Kidney epithelial cell (primary cell): ENCODE measurements at places on chromosomes 1 and 21.

GRCh38 chr1:227218870-227219573, 99.3 kb downstream of the CDC42BPA start:
- no peak for DNase-seq

DNA sequence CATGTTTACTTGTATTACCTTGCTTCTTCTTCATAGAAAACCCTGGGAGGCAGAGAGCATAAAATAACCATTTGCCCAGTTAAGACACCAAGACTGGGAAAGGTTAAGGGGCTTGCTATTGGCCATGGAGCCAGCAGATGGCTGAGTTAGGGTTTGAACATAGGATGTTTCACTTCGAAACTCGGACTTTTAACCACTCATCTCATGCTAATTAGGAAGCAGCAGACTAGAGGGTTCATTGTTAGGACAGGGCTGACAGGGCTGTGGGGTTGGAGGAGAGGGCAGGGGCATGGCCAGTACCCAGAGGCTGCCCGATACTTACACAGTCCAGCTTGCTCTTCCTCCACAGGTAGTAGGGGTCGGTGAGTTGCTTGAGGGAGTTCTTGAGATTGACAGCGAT, 17.0 kb downstream of the SLC26A9 start:
- DNase-seq: no peak

DNA sequence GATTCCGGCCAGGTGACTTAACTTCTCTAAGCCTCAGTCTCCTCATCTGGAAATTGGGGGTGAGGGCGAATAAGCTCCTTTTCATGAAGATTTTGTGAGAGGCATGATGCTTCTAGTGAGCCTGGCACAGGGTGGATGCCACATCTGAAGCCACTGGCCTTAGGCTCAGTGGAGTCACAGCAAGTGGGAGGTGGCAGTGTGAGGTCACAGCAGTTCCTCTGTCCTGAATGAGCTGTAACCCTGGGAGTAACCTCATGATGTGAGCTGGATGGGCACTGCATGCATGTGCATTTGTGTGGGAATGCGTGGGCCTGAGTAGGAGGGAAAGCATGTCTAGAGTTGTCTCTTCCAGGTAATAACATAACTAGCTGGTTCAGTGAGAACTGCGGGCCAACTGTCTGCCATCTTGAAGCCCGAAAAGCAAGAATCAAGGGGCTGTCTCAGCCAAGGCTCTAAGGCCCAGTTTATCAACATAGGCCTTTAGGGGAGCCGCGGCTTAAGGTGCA, 27.0 kb upstream of the HTR1D start:
- no peak for DNase-seq

- no peak for DNase-seq
These were observed 15.0 kb downstream of the C1orf52 start for GRCh38 chr1:85244271-85245061.
